ENCODE measurements at places on chromosomes 16 and 17.

- no peak for DNase-seq
These were observed 36.2 kb upstream of the ABCC3 start for GRCh38 chr17:50598487-50598886.

DNA sequence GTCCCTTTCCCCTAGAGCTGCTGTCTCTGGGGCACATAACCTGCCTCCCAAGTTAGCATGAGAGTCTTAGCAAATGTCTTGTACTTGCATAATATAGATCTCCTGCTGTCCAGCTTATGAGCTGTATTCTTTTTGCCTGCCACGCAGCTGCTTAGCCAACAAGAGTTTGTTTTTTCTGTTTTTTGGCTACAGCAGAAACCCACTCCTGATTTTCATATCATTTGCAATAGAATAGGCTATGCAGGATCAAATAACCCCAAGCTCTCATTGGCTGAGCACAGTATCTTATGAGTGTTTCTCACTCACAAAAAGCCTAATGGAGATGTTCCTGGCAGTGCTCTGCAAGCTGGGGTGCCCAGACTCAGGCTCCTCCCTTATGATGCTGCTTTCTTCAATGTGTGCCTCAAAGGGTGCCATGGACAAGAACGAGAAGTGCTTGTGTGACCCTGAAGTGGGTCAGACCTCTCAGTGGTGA is 23.1 kb downstream of the B9D1 start:
- DNase-seq: no peak

- DNase-seq: no peak
These were observed 325.9 kb downstream of the ZFHX3 start for GRCh38 chr16:72721981-72722380.

- no peak for DNase-seq
These were observed 98.5 kb downstream of the METRNL start for GRCh38 chr17:83177611-83178532.

DNA sequence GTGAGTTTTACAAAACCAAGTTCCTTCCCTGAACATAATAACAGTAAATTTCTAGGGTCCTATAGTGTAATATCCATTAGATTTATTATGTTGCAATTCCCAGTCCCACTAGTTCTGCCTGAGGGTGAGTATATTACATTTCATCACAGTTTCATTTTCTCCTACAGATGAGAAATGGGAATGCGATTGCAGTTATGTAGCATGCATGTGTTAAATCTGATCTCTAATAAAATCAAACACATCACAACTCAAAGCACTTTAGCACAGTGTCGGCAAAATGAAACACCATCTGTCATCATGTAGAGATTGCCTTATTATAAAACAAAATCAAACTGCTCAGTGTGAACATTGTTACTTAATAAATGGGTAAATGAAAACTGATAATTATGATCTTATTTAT is 180.5 kb upstream of the TOX3 start:
- no peak for DNase-seq

- no peak for DNase-seq
These were observed 48.0 kb downstream of the N4BP1 start for GRCh38 chr16:48561960-48562393.

DNA sequence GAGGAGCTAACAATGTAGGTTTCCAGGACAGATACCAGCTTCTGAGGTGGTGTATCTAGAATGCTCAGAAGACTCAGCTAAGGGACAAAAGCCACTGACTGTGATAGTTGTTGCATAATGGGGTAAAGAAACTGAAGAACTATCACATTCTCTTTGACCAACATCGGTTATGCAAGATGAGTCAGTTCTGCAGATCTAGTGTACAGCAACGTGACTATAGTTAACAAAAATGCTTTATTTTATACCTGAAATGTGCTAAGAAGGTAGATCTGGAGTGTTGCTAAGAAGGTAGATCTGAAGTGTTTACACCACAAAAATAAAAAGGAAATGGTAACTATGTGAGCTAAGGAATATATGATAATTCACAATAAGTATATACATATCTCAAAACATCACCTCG is 2.5 kb downstream of the KRTAP9-6 start:
- DNase-seq: no peak

- no peak for DNase-seq
These were observed 49.1 kb downstream of the SPAG9 start for GRCh38 chr17:51071556-51071955.

GRCh38 chr16:64061621-64062020 is 1060.2 kb downstream of the CDH11 start:
- no peak for DNase-seq

- DNase-seq: no peak
These were observed 104.7 kb downstream of the LITAF start for GRCh38 chr16:11481987-11482386.
